Renal pelvis (tissue), 12 donors: ENCODE measurements at places on chromosomes 1 and 21. TPM values are rescaled to one million over a fixed set of nuclear protein-coding genes. Genes with fewer than 3 reads are reported as not detected.

- peak; percentile 64 for DNase-seq
Measured at GRCh38 chr1:156797212-156797871, 19.3 kb downstream of the SH2D2A start.

DNA sequence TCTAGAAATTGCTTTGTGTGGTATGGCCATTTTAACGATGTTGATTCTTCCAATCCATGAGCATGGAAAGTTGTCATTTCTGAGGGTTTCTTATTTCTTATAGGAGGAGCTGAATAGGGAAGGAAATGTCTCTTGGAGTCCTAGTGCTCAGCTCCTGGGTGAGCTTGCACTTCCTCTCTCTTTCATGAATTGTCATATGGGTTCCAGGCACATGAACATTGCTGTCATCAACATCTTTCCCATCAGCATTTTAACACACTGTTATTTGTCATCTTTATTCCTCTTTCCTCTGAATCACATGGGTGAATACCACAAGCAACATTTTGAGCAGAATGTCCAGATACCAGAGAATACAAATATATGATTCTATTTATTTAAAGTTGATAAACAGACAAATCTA is 23.4 kb downstream of the SLAMF6 start:
- no peak for DNase-seq

GRCh38 chr1:5494518-5494917 is 497.7 kb downstream of the NPHP4 start:
- DNase-seq, result no peak

DNA sequence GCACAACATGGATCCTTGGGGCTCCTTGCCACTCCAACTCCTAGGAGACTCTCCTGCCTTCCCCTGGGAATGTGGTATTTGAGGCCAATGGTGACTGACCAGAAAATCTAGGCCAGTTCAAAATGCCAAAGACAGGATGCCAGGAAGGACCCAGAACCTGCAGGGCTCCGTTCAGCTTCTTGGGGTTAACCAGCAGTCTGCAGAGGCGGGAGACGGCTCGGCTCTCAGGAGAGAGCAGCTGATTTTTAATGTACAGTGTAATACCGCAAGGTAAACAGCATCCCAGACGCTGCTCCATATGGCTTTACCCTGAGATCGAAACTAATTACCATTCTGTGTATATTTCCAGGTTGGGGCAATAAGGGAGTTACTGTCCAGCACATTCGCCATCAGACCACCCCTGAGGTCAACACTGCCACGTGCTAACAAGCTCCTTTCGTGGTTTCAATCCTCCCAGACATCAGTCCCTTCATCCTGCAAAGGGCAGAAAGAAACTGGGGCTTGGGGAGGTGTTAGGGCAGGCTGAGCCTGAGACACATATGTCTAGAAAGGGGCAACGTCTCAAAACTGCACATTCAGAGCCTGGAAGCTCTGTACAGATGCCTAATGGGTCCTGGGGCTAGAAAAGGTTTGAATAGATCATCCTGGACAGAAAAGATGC is 16.7 kb downstream of the ITPKB start:
- DNase-seq, result no peak

ATXN7L2 gene
- 13.1 TPM for polyA plus RNA-seq

DNA sequence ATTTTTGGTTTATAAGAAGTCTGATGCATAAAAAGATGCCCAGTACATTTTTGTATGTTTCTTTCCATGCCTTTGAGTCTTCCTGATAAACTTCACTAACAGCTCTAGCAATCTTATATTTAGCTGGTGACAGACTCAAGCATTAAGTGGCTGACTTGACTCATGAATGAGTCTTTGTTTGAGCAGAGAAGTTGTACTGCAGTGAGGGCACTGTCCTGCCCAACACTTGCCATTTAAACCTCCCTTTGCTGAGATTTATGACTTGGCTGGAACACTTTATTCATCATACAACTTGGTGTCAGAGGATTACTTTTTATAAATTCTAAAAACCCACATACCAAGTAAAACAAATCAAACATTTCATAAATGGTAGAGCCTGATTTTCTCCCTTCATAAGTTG is 14.6 kb upstream of the CAMSAP2 start:
- DNase-seq, result no peak

DNA sequence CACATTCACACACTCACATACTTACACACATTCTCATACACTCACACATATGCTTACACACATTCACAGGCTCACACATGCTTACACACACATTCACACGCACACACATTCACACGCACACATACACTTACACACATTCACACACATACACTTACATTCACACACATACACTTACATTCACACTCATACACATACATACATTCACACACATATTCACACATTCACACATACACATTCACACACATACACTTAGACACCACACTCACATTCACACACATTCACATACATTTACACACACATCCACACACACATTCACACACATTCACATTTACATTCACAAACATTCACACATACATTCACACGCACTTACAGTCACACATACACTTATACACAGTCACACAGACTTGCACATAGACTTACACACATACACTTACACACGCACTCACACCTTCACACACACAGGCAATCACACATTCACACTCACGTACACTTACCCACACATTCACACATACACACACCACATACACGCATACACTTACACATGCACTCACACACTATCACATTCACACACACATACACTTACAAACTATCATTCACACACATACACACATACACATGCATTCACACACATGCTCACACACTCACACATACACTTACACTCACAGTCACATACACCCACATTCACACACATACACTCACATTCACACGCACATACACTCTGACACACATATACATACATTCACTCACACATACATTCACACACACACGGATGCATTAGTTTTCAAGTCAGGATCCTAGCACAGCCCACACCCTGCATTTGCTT is 16.8 kb downstream of the PDE9A start:
- DNase-seq, result no peak

DNA sequence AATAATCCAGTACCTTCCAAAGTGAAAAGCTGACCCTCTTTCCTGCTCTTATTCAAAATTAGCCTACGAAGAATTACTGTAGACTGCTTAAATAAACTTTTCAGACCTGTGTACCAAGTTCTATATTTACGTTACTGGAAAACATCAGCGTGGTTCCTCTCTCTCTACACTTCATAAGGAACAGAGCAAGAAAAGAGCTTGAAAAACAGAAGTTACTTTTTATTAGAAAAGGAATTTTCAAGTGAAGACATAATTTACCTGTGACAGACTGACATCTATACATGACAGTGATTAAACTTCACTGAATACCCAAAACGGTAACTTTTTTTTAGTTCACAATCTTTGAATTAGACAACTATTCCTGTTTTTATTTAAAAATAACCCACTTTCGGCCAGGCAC is 2.7 kb downstream of the ENAH start:
- no peak for DNase-seq

DNA sequence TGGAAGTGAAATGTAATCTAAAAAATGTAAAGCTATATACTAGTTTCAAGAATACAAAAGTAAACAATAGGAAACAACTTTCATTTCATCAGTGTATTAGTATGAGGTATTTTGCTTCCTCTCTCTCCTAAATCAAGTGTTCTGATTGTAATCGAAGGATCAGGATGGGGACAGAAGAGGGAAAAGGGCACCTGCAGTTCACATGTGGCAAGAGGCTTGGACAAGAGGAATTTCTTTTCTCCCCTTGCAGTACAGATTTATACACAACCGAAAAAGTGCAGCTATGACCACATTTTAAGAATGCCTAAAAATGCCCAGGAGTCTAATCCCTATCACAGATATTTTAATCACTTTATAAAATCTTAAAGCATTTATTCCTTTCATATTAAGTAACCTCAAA is 63.7 kb downstream of the NRIP1 start:
- DNase-seq, result no peak

MAB21L3 gene
- 1.1 TPM for polyA plus RNA-seq

DRAXIN gene
- 1.4 TPM for polyA plus RNA-seq

DNA sequence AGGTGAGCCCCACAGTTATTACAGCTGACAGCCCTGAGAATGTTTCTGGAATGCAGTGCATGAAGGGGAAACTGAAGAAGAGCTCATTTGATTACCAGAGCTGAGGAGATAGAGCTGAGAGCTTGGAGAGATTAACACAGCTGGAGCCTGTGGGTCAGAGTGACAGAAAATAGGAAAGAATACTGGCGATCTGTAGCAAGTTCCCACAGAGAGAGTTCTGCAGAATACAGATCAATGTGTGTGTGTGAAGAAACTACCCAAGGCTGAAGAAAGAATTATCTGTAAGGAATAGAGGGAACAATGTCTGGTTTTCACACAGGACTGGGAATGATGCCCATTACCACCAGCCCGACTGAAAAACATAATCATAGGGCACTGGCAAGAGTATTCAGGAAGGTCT is 103.6 kb upstream of the SNX7 start:
- DNase-seq, result no peak

HTR6 gene
- 2.7 TPM for polyA plus RNA-seq

DNA sequence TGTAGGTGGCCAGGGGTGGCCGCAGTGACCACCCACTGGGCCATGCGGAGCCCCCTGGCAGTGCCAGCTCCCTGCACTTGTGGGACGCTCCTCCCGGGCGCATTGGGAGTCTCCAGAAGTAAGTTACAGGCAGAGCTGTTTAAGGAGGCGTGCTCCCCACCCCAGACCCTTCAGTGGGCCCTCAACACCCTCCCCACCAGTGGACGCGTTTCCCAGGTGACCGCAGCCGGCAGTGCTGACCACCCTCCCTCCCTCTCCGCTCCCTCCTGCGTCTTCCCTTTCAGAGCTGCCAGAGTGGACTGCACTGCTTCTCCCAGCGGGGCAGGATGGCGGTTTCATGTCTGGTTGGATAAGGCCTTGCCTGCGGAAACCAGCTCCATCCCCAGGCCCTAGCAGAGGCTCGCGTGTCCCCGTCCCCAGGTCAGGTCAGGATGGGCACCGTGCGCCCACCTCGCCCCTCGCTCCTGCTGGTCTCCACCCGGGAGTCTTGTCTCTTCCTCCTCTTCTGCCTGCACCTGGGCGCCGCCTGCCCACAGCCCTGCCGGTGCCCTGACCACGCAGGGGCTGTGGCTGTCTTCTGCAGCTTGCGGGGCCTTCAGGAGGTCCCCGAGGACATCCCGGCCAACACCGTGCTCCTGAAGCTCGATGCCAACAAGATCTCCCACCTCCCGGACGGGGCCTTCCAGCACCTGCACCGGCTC is 1.1 kb downstream of the LRRC3 start:
- DNase-seq, result no peak

S100A1 gene
- 26.7 TPM for polyA plus RNA-seq

CFAP126 gene
- polyA plus RNA-seq, result 13.2 TPM

- no peak for DNase-seq
Measured at GRCh38 chr1:6152181-6152580, 27.9 kb downstream of the CHD5 start.

GRCh38 chr1:4801192-4801924 is 146.9 kb downstream of the AJAP1 start:
- no peak for DNase-seq

TMEM81 gene
- polyA plus RNA-seq, result 3.7 TPM

- DNase-seq, result no peak
Measured at GRCh38 chr21:45596704-45597318, 46.7 kb upstream of the PCBP3 start.

SHISA4 gene
- polyA plus RNA-seq, result 16.2 TPM

GRCh38 chr21:27225151-27225550 is 258.3 kb upstream of the ADAMTS5 start:
- DNase-seq, result no peak

- DNase-seq, result no peak
Measured at GRCh38 chr1:25774921-25775771, 24.8 kb upstream of the SELENON start.

- DNase-seq, result no peak
Measured at GRCh38 chr1:110876748-110877341, 3.9 kb downstream of the CD53 start.

GRCh38 chr1:23720256-23720995 is 22.8 kb upstream of the ELOA start:
- DNase-seq, result no peak

GRCh38 chr1:37662031-37662755 is 27.5 kb upstream of the RSPO1 start:
- no peak for DNase-seq

DNA sequence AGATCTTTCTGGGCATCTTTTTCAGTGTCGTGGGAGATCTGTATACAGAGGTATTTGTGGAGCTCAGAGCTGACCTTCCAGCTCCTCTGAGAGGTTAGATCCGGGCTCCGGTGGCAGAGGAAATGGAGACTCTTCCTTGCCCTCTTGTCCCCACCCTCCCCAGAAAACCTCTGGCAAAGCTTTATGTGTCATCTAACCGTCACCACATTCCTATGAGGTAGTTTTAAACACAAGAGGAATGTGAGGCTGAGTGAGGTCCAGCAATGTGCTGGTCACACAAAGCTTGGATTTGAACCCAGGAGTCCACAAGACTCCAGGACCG is 1.2 kb downstream of the CD160 start:
- DNase-seq, result no peak

TMPRSS15 gene
- 0.21 TPM for polyA plus RNA-seq

DNA sequence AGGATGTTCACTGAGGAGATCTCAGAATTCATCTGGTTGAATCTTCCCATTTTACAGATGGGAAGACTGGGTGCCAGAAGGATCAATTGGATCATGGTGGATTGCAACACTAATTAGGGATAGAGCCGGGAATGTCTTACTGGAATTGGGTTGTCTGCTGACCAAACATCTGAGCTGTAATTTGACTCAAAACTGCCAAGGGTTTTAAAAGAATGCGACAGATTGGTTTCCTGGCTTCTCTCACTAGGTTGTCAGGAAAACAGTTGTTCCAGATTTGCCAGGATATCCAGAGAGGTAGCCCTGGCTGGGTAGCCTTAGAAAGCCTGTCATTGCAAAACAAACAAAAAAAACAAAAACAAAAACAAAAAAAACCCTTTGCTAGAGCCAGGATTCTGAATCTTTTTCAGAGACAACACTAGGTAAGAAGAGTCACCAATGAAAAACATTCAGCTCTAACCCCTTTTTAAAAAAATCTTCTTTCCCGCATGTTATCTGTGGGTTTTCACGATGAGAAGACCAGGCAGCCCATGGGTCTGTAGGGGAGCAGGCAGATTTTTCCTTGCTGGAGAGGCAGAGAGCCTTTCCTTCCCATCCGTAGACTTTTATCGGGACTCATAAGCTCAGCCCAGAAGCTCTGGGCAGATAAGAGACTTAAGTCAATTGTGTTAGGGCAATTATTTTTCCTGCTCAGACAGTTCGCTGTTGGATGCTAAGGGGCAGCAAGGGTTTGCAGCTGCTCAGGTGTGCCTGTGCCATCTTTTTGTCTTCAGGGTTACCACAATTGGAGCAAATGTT is 418.9 kb downstream of the PRDM2 start:
- no peak for DNase-seq

AGT gene
- 51.0 TPM for polyA plus RNA-seq

DNA sequence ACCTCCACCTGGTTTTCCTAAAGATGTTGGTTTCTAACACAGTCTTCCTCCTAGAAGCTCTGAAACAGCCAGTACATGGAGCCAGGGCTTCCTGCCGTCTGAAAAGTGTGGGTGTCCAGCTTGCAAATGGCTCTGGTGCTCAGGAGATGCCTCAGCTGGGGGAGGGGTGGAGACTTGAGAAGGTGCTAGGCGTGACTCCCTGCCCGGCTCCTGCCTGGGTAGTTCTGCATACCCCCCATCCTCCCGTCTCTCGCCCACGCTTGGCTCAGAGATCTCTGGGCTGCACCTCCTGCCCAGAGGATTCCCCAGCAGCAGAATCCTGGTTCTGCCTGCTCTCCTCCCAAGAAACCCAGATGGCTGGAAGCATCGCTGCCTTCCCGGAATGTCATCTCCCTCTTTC is 16.9 kb downstream of the STUM start:
- DNase-seq, result no peak
